A549 treated with DMSO at 1 μM for 4 hours (cell line): ENCODE measurements at places on chromosomes 1 and 21. TPM values are rescaled to one million over a fixed set of nuclear protein-coding genes. Genes with fewer than 3 reads are reported as not detected.

The SDC3 gene
- 6.9 to 10.7 TPM (median 8.6 TPM) in 5 replicates for total RNA-seq

The SLC35D1 gene
- 6.9 to 8.3 TPM (median 7.5 TPM) in 5 replicates for total RNA-seq

The PCP4 gene
- total RNA-seq = not detected in 5 replicates

The GABPA gene
- total RNA-seq = 6.3 to 11.0 TPM (median 7.5 TPM) in 5 replicates

The KLF17 gene
- total RNA-seq = 0.18 to 0.64 TPM (median 0.31 TPM) in 5 replicates

The BMP8A gene
- 0.23 TPM in 1 of 5 replicates, not detected in the others for total RNA-seq

The SPRR1A gene
- not detected in 5 replicates for total RNA-seq

The TGFB2 gene
- total RNA-seq = 27.0 to 35.7 TPM (median 30.6 TPM) in 5 replicates

The BCAS2 gene
- 26.3 to 31.4 TPM (median 30.4 TPM) in 5 replicates for total RNA-seq

The SEC22B gene
- total RNA-seq = 8.0 to 9.5 TPM (median 8.4 TPM) in 5 replicates
